ENCODE measurements at places on chromosomes 11 and 22.
A peak's percentile ranks its signal among the peaks of the same experiment; 100 is the strongest.

GRCh38 chr11:117929916-117930570 is 841 bp upstream of the TMPRSS13 start:
- DNase-seq, result no peak

DNA sequence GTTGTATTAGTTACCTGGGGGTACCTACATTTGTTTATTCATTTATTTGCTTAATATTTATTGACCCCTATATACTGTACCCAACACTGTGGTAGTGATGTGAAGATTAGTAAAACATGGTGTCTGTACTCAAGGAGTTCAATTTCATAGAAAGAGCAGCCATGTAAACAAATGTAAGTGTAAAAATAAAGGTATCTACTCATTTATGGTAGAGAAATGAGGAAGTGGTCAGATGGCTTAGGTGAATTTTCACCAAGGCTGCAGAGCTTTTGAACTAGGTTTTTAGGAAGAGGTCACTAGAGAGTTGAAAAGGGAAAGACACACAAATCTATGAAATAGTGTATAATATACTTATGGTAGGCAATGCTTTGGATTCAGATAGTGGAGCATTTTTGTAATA is 11.1 kb downstream of the CTR9 start:
- no peak for DNase-seq

- DNase-seq, result no peak
Observed at GRCh38 chr11:59259867-59260475, 47.2 kb upstream of the MPEG1 start.

DNA sequence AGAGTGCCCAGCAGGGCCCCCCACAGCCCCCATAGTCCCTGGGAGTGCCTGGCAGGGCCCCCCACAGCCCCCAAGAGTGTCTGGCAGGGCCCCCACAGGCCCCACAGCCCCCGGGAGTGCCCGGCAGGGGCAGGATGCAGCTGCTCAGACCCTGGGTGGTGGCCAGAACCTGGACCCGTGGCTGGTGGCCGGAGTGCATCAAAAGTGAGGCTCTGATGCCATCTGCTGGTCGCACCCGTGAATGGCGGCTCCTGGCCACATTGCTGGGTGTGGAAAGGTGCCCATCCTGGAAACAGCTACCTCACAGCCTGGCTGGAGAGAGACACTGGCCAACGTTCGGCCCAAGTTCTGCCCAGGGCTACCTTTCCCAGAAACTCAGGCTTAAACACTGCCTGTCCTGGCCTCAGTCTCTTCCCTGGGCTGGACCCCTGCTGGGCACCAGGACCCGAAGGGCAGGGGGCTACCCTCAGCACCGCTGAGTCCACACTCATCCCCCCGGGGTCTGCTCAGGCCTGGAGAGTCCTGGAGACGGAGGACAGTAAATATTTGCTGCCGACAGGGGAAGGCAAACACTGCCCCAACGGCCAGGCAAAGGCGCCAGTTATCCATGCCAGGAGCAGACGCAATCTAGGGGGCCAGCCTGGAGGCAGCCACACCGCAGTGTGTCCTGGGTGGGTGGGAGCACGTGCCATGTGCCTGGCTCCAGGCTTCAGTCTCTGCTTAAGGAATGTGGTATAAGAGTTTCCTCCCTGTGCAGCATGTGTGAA is 4.4 kb downstream of the INS start:
- peak; percentile 56 for DNase-seq

DNA sequence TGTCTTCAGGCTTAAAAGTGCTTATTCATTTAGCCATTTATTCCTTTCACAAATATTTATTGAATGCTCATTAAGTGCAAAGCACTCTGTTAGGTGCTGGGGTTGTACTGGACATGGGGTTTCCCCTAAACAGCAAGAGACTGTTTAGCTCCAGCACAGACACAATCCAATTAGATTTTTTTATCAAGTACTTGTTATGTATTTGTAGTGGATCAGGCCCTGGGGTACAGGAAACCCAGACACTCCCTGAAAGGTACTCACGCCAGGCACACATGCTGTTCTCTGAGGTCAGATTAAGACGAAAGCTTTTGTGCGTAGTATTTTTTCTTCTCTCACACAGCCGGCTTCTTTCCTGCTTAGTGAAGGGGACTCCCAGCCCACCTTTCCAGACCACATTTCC is 218.1 kb upstream of the PLET1 start:
- DNase-seq, result no peak

DNA sequence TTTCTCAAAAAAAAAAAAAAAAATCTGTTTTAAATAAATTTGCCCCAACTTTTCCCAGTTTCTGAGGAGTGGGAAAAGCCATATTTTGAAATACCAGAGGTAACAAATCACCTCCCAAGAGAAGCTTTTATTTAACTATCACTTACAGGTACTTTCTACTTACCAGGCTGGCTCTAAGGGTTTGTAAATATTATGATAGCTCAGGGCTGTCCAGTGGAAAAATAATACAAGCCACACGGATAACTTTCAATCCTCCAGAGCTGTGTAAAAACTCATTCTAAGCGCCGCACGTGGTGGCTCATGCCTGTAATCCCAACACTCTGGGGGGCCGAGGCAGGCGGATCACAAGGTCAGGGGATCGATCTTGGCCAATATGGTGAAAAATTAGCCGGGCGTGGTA is 5.6 kb upstream of the SEC14L4 start:
- no peak for DNase-seq

GRCh38 chr11:32255841-32256240 is 165.0 kb downstream of the RCN1 start:
- no peak for DNase-seq

- no peak for DNase-seq
Observed at GRCh38 chr22:17988800-17989513, 35.4 kb downstream of the MICAL3 start.

DNA sequence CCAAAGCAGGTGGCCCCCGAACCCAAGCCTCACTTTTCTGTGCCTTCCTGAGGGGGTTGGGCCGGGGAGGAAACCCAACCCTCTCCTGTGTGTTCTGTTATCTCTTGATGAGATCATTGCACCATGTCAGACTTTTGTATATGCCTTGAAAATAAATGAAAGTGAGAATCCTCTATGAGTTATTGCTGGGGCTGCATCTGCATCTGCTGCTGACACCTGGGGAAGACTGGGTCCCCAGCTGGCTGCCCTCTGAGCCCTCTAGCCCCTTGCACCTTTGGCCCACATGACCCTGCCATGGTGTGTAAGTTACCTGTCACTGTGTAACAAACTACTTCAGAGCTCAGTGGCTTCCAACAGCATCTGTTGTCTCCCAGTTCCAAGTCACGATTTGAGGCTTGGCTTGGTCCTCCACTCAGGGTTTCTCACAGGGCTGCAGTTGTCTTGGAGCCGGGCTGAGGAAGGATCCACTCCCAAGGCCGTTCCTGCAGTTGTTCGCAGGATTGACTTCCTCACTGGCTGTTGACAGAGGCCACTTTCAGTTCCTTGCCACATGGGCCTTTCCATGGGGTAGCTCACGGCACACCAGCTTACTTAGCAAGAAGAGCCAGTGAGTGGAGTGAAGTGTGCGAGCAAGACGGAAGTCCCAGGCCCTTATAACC is 13.5 kb upstream of the UVRAG start:
- DNase-seq, result peak; percentile 26

GRCh38 chr22:49893025-49893424 is 25.2 kb downstream of the ALG12 start:
- no peak for DNase-seq

DNA sequence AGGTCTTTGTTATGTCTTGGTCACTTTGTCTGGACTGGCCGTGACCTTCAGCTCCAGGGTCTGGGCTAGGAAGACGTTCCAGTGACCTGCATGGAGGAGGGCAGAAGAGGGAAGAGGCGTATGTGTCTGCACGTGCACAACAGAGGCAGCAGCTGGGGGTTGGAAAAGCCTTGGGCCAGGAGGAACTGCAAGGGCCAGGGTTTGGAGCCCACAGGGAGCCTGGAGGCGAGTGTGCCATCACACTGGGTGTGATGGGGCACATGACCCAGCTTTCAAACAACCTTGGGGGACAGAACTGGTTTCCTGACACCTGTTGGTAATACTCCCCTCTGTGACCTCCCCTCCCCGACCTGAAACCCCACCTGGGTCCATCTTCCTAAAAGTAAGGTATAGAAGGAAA is 34.7 kb downstream of the CHRDL2 start:
- no peak for DNase-seq

- DNase-seq, result no peak
Observed at GRCh38 chr22:43840851-43841250, 21.5 kb downstream of the SULT4A1 start.

DNA sequence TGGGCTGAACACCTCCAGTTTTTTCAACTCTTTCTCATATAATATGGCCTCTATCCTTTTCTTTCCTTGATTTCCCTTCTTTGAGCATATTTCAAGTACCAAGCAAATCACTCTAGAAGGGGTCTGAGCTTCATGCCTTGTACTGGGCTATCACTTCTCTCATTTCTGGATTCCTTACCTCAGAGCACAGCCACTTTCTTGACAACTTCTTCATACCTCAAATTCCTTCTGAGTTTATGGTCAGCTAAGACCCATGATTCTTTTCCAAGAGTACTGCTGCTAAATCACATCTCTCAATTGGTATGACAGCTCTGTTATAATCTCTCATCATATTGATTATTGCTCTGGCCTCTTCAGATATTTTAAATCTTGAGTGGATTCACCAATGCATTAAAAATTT is 224.8 kb upstream of the ZBED5 start:
- DNase-seq, result no peak

GRCh38 chr22:28051787-28052356 is 132.8 kb upstream of the PITPNB start:
- peak; percentile 61 for DNase-seq

All from DND-41 (cell line).